Peyer's patch (tissue), 4 donors: ENCODE measurements at places on chromosomes 1 and 21.

DNA sequence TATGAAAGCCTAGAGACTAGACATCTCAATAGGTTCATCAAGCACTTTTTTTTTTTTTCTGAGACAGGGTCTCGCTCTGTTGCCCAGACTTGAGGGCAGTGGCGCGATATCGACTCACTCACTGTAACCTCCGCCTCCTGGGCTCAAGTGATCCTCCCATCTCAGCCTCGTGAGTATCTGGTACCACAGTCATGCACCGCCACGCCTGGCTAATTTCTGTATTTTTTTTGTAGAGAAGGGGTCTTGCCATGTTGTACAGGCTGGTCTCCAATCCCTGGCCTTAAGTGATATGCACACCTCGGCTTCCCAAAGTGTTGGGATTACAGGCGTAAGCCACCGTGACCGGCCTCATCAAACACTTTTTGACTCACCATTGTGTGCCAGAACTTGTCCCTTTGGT lies 613 bp upstream of the GPATCH4 start:
- no peak for DNase-seq

- no peak for DNase-seq
Observed at GRCh38 chr1:236354330-236355147, 39.5 kb upstream of the EDARADD start.

DNA sequence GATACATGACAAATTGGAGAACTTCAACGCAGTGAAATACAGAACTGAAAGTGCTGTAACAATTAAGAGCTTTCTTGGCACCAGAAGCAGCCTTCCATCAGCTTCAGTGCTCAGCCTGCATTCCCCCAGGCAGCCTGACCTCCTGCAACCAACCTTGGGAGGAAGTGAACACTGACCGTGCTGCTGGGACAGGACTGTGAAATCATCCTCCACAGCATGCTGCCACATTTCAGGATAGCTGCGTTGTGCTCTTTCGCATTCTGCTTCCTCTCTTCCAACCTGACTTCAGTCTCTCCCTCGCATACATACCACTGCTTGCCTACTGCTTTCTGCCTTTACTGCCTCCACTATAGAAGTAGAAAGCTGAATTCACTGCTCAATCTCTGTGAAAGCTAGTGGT lies 388.6 kb downstream of the RWDD3 start:
- no peak for DNase-seq

DNA sequence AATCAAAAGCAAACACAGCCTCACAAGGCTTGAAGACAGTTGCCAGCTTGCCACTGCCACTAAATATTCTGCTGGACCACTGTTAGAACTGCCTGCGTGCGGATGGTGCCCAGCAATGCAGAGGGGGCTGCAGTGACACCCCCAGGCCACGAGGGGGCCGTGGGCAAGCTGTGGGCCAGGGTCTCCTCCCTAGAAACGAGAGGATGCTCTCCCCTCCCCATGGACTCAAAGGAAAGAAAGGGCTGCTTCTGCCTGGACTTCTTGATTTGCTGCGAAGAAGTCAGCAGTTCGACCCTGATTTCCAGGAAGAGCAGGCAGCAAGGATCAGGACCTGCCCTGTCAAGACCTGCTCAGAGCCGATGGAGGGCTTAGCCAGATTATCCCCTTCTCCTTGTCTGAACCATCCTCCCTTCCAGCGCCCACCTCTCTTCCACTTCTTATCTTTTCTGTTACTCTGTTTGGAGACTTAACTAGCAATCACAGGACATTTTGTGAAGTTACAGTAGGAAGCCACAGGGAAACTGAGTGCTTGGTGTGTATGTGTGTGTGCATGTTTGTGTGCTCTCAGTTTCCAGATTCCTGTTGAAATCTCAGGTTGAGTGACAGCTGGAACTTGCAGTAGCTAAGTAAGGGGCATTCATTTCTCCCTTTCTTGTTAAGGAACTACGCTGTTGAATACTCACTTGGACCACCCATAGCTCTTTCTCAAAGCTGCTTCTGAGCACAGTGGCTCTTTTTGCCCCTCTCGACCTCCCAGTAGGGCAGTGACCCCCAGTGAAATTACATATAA lies 2.7 kb downstream of the MAN1C1 start:
- DNase-seq = no peak

- no peak for DNase-seq
Observed at GRCh38 chr1:57079454-57080157, 113.8 kb upstream of the C8B start.

DNA sequence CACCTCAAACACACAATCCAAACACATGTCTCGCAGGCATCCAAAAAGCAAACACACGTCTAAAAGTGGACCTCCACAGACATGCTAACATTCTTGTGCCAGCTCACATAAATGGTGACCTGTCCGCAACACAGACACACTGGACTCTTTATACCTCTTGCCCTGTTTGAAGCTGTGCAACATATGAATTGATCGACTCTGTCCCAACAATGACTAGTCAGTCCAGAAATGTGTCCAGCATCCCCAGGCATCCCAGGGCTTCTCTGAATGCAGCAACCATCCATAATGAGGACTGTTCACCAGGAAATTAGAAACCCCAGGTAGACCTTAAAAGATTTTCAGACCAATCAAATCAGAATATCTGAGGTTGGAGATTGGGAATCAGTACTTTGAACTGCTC lies 3.2 kb downstream of the DDR2 start:
- DNase-seq = no peak

DNA sequence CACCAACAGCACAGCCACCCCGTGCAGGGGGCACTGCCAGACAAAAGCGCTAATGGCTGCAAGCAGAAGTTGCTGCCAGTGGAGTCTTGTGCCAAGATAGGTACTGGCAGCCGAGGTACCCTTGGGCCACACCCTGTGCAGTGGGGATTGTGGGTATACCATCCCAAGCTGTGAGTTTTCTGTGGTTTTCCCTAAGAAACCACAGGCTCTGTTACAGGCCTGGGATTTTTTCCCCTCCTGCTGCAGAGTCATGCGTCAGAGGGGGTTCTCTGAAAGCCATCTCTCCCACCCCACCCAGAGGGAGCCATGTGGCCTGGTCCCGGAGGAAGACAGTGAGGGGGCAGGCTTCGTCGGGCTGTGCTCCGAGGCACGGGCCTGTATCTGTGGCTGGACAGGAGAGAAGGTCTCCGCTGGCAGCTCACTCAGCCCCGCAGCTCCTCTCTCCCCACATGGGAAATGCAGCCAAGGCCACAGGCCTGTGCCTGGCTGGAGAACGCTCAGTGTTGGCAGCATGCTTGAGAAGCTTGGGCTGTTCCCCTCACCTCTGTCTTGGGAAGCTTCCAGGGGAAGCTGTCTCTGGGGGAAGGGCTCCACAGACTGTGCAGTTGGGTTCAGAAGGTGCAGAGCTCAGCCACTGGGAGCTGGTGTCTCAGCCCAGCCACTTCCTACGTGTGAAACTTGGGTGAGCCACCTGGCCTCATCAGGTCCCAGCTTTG lies 42.5 kb downstream of the NEK2 start:
- no peak for DNase-seq

DNA sequence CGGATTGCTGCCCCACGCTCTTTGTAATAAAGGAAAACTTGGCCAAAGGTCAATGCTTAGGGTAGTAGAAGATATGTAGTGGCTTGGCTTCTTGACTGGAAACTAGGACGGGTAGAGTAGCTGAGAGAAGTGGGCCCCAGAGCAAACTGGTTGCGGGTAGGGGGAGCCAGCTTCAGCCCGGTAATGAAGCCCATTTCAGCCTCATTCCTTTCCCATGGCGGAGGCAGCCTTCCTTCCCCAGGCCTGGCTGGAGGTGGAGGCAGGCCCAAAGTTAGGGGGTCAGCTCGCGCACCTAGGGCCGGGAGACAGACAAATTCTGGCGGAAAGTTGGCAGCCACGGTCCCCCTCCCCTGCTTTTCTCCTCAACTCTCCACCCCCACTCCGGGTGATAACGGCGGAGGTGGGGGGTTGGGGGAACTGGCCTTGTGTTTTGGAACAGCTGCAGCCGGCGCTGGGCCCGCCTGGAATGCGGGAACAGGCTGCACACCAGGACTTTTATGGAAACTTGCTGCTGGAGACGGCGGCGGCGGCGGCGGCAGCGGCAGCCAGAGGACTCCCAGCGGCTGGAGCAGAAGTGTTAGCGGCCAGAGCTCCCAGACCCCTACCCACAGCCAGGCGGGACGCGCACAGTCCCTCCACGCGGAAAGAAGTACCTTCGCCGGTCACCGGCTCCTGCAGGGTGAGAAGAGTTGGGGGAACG lies at the start of gene NEXN:
Gene NEXN, plus strand, starts transcription at position 544 of the 700 bp plus-strand sequence. CDS start 27,483 bp downstream, outside the sequence.
- DNase-seq = peak; percentile 69

GRCh38 chr1:2104621-2105427 lies 54.6 kb downstream of the PRKCZ start:
- DNase-seq = no peak

GRCh38 chr1:111959436-111959835 lies 30.0 kb downstream of the KCND3 start:
- DNase-seq = no peak

GRCh38 chr1:15983275-15983674 lies 7.4 kb upstream of the ZBTB17 start:
- DNase-seq = no peak

DNA sequence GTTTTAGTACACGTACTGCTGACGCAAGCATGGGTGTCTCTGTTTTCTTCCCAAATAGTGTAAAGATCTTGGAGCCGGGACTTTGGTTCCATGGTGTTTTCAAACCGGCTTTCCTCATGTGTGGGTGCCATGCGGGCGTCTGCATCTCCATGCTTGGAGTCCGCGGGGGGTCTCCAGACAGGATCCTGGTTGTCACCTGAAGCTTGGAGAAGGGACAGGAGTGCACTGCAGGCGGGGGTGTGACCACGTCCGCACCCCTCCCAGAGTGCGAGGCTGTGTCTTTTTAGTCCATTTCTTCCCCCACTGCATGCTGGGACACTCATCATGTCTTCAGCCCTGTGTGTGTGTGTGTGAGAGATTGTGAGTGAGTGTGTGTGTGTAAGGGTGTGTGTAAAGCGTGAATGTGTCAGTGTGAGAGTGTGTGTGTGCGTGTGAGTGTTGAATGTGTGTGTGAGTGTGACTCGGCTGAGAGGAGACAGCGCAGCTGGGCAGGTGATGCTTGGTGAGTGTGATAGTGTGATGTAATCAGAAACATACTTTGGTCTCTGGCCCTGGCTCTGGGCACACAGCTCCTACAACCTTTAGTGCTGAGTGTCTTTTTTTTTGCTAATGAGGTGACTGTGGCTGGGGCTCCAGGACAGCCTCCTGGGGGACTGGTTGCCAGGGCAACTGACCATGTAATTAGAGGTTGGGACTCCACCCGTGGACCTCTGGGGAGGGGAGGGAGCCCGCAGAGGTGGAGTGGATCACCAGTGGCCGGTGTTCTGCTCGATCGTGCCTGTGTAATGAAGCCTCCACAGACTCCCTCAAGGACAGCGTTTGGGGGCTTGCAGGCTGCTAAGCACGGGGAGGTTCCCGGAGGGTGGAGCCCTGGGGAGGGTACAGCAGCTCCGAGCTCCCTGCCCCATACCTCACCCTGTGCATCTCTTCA lies 55.1 kb downstream of the AGPAT3 start:
- DNase-seq = no peak

DNA sequence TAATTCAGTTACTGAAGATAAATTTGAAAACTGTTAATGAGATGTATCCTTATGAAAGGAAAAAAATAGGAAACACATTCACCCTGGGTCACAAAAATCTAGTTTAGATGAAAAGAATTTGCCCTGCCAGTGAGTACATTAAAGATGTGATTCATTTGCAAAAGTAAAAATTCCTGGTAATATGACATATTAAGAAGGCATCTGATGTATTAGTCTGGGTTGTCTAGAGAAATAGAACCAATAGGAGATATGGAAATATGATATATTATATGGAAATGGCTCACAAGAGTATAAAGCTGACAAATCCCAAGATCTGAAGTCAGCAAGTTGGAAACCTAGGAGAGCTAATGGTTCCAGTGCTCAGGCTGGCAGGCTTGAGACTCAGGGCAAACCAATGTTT lies 153.8 kb downstream of the MRPL39 start:
- DNase-seq = no peak

GRCh38 chr1:208303743-208304712 lies 59.8 kb upstream of the PLXNA2 start:
- DNase-seq = no peak

- DNase-seq = no peak
Observed at GRCh38 chr1:96634883-96635282, 86.7 kb upstream of the PTBP2 start.

GRCh38 chr1:158930504-158930903 lies 848 bp upstream of the PYHIN1 start:
- DNase-seq = no peak

GRCh38 chr1:210292231-210292871 lies 36.4 kb upstream of the HHAT start:
- DNase-seq = peak; percentile 65

DNA sequence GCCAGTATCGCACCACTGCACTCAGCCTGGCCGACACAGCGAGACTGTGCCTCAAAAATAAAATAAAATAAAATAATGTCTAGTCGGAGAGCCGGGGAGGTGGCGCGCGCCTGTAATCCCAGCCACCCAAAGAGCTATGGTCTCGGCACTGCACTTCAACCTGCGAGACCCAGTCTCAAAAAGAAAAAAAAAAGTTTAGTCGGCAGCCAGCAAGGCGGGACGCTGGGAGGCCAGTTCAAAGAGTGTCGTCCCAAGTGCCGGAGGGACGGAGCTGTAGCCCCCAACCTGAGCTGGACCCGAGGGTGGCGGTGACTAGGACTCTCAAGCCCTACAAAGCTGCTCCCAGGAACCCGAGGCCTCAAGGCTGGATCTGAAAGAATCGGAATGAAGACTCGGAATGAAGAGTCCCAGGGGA lies 632 bp upstream of the FALEC start:
- peak; percentile 19 for DNase-seq

- DNase-seq = no peak
Observed at GRCh38 chr1:232114985-232115384, 488.4 kb downstream of the DISC1 start.

GRCh38 chr1:231124746-231125145 lies 37.1 kb upstream of the TRIM67 start:
- DNase-seq = no peak

- DNase-seq = no peak
Observed at GRCh38 chr1:78122389-78122788, 76.6 kb downstream of the GIPC2 start.

DNA sequence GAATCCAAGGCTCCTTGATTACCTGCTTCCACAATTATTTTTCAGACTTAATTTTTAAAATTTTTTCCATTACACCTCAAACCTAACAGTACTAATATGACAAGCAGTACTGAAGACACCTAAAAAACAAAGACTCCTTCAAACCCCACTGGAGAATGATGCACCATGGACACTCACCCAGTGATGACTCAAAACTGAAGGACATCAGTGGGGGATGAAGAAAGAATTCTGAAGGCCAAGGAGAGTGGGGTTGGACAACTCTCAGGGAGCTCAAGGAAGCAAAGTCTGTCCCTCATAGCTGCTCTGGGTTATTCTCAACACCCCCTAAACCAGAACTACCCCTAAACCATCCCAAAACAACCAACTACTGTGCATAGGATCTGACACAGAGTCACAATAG lies 2.4 kb upstream of the ARHGAP29 start:
- no peak for DNase-seq

DNA sequence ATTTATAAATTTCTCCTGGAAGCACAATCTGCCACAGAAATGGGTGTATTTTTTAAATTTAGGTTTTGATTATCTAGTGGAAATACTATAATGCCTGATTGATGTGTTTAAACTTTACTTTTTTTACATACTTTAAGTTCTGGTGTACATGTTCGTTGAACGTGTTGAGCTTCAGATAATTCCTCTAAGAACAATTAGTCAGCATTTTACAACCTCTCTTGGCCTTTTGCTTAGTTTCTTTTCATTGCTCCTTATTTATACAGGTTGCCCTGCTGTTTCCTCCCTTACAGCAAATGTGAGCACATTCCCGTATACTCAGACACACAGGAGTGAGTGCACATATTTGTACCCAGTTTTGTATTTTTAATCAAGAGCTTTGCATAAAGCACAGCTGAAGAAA lies 1038.9 kb downstream of the BRINP3 start:
- no peak for DNase-seq

- DNase-seq = no peak
Observed at GRCh38 chr1:212293579-212293978, 8.4 kb downstream of the PPP2R5A start.
